CD4-positive, CD25-positive, alpha-beta regulatory T cell (primary cell): ENCODE measurements at places on chromosomes 7 and 10.

DNA sequence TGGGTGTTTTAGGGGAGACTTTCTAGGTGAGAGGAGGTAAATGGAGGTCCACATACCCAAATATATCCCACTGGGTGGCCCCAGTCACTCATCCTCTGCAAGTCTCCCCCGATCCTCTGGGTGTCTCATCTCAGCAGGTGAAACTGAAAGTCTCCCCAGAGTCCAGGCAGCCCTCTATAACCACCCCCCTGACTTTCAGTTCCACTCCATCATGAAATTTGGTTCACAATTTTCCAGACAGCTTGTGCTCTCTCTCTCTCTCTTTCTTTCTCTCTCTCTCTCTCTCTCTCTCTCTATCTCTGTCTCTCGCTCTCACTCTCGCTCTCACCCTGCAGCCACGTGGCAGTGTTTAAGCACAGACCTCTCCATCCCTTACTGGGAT is 56.7 kb upstream of the ELN start:
- no peaks in the 10 kb centered on the region for H3K27me3 ChIP-seq
- DNase-seq: no peak
- no peaks in the 10 kb centered on the region for H3K4me1 ChIP-seq
- no peak overlapping the region for H3K27ac ChIP-seq
- H3K36me3 ChIP-seq: no peaks in the 10 kb centered on the region

DNA sequence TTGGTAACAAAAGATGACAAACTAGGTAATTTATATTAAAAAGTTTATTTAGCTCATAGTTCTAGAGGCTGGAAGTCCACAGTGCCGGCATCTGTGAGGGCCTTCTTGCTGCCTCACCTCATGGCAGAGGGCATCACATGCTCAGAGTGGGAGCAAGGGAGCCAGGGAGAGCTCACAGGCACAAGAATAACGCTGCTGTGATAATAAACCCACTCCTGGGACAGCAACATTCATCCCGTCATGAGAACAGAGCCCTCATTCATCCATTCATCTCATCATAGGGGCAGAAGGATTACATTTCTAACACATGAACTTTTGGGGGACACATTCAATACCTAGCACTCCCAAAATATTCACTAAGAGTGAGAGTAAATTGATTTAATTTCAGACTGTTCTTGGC is 170.6 kb upstream of the AKR1E2 start:
- DNase-seq: no peak
- H3K4me3 ChIP-seq: no peak overlapping the region

DNA sequence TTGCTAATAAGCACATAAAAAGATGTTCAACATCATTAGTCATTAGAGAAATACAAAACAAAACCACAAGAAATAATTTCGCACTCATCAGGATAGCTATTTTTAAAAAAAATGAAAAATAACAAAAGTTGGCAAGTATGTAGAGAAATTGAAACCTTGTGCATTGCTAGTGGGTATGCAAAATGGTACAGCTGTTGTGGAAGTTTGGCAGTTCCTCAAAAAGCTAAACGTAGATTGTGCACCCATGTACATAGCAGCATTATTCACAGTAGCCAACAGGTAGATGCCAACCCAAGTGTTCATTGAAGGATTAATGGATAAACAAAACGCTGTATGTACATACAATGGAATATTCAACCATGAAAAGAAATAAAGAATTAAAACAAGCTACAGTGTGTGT is 35.3 kb upstream of the STARD3NL start:
- no peak overlapping the region for H3K4me3 ChIP-seq
- no peaks in the 10 kb centered on the region for H3K36me3 ChIP-seq
- no peaks in the 10 kb centered on the region for H3K4me1 ChIP-seq
- no peak for DNase-seq

- peak; percentile 74 for DNase-seq
- H3K4me3 ChIP-seq: peak within 1 kb of the TSS; percentile 91
- no peaks in the 10 kb centered on the region for H3K36me3 ChIP-seq
- H3K4me1 ChIP-seq: peaks cover 42% of the 10 kb centered on the region
Measured at GRCh38 chr7:26291699-26292538, at the start of gene SNX10. TSS of gene SNX10 (plus strand) at chr7:26291862. CDS start at chr7:26346443, 54,581 bp downstream.

DNA sequence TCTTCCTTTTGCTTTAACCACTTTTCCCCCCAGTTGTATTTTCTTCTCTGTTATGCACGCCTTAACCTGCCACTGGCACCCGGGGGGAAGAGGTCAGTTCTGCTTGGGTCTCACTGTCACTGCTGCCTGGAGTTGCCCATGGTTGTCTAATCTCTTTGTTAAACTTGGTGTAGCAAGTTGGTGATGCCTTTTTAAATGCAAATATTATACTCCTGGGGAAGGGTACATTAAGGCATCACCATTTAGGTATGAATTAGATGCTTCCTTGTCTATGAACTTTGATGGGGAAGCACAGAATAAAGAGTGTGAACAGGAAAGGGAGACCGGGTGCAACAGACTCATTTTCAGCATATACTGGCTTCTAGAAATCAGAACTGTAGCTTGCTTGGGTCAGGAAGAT is 9.1 kb upstream of the SORCS3 start:
- no peaks in the 10 kb centered on the region for H3K36me3 ChIP-seq
- H3K4me3 ChIP-seq: no peak overlapping the region
- H3K4me1 ChIP-seq: no peaks in the 10 kb centered on the region
- DNase-seq: no peak
- H3K27ac ChIP-seq: no peak overlapping the region
- peaks cover 10% of the 10 kb centered on the region for H3K27me3 ChIP-seq

- DNase-seq: no peak
- no peaks in the 10 kb centered on the region for H3K36me3 ChIP-seq
- H3K4me3 ChIP-seq: no peak overlapping the region
- peaks cover 9% of the 10 kb centered on the region for H3K4me1 ChIP-seq
Measured at GRCh38 chr10:128191847-128192246, 65.6 kb upstream of the MKI67 start.

DNA sequence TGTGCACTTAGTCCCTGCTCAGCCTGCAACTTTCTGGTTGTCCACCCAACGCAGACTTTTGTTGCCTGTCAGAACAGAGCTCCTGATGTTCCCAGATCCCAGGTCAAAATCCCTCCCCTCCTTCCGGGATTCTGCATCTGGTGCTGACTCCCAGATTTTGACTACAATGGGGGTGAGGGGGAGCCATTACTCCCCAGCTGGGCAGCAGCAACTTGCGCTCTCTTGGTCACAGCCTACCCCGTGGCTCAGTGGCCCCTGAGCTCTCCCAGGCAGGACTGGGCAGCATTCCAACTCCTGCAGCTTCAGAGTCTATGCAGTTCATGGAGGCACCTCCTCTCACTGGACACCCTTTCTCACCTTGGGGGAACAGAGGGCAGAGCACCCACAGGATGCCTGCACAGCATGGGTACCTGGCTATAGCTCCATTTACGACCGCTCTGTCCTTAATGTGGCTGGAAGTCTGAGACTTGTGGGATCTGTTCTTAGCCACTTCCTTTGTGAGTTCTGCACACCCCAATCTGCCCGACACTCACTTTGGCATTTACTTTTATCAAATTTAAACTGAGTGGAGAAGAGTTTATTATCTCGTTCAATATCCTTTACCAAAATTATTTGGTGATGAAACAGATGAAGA is 545.5 kb upstream of the MGMT start:
- H3K27me3 ChIP-seq: no peaks in the 10 kb centered on the region
- no peak overlapping the region for H3K27ac ChIP-seq
- no peak overlapping the region for H3K4me3 ChIP-seq
- no peaks in the 10 kb centered on the region for H3K36me3 ChIP-seq
- H3K4me1 ChIP-seq: no peaks in the 10 kb centered on the region

- no peaks in the 10 kb centered on the region for H3K27me3 ChIP-seq
- H3K36me3 ChIP-seq: no peaks in the 10 kb centered on the region
- no peak overlapping the region for H3K27ac ChIP-seq
- no peak overlapping the region for H3K4me3 ChIP-seq
- no peaks in the 10 kb centered on the region for H3K4me1 ChIP-seq
Measured at GRCh38 chr10:124069341-124070264, 23.8 kb downstream of the CHST15 start.

DNA sequence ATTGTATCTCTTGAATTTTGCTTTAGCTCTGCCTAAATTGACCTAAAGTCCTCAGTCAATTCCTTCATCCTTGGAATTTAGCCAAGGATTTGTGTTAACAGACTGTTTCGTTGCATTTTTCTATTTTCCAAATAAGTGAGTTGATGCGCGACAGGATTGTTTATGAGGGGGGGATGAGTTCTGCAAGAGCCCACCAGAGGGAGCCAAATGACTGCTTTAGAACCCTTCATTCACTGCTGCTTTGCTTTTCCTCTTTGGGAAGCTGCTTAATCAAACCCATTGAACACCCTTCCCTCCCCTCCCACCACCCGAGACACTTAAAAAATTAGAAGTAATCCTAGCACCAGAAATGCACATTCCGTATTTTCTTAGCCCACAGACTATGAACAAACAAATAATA is 33.7 kb upstream of the PTF1A start:
- H3K36me3 ChIP-seq: no peaks in the 10 kb centered on the region
- peak; percentile 31 for DNase-seq
- no peak overlapping the region for H3K4me3 ChIP-seq
- peaks cover 3% of the 10 kb centered on the region for H3K4me1 ChIP-seq

GRCh38 chr10:14800397-14800796 is 25.7 kb upstream of the FAM107B start:
- H3K36me3 ChIP-seq: no peaks in the 10 kb centered on the region
- no peak overlapping the region for H3K4me3 ChIP-seq

DNA sequence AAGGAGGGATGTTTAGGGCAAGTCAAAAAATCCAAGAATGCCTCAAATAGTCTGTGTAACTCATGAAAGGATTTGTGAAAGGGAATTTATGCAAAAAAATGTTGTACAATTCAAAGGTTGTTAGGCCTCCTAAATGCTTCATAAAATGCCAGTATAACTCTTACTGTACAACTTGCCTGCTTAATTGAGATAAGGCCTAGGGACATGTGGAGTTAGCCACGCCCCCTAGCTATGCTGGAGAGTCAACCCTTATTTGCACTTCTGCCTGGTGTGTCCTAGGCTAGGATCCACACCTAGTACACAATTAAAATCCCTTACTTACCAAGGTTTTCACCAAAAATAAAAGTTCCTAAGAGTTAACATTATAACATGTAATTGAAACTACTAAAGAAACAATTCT is 77.2 kb downstream of the ZNF680 start:
- H3K4me1 ChIP-seq: no peaks in the 10 kb centered on the region
- no peaks in the 10 kb centered on the region for H3K36me3 ChIP-seq
- no peak for DNase-seq
- H3K27ac ChIP-seq: no peak overlapping the region
- H3K27me3 ChIP-seq: no peaks in the 10 kb centered on the region

DNA sequence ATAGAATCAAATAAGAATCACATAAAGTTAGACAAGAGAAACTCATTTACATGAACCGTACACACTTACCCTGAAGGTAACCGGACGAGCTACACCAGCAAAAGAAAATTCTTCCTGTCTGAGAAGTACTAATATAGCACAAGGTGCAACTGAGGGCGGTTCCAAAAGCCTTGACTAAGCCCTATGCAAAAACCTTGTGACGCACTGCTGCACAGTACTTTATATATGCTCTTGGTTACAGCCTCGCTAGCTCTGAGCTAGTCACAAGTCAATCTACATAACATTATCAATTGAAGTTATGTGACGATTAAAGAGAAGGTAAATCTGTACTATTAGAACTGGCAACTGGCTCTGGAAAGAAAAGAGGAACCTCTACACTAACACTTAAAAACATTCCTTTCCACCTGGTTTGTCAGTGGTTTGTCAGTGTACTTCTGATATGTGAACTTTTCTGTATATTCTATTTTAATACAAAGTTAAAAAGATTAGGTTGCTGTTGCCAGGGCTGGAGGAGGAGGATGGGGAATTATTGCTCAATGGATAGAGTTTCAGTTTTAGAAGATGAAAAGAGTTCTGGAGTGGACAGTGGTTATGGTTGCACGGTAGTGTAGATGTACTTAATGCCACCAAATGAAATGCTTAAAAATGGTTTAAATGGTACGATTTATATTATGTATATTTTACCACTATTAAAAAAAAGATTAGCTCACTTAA is 21.6 kb downstream of the NT5C3A start:
- H3K27me3 ChIP-seq: no peaks in the 10 kb centered on the region
- H3K36me3 ChIP-seq: no peaks in the 10 kb centered on the region
- peak overlapping the region; percentile 94 for H3K4me3 ChIP-seq

DNA sequence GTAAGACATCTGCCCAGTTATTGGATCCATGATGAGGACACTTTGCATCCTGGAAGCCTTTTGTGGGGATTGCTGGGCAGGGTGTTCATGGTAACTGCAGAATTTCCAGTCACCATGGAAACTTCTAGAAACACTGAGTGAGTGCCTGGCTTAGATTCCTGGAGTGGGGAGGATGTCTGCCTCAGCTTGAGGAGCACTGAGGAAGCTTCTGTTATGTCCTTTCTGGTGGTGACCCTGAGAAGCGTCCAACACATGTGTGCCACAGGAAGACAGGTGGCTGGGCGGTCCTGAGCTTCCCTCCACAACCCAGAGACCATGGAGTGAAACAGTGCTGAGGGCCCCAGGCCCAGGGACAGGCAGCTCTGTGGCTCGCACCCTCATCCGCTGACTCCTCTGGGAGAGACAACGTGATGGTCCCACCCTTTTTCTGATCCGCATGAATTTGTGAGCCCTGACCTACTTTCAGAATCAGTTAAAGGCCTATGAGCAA is 191.8 kb upstream of the CXCL12 start:
- no peak for DNase-seq
- no peaks in the 10 kb centered on the region for H3K36me3 ChIP-seq
- no peaks in the 10 kb centered on the region for H3K4me1 ChIP-seq
- H3K27me3 ChIP-seq: no peaks in the 10 kb centered on the region

- H3K27me3 ChIP-seq: peaks cover 2% of the 10 kb centered on the region
- H3K27ac ChIP-seq: peak overlapping the region; percentile 71
- H3K4me1 ChIP-seq: peaks cover 14% of the 10 kb centered on the region
- peak; percentile 74 for DNase-seq
- H3K4me3 ChIP-seq: peak overlapping the region; percentile 70
Measured at GRCh38 chr7:131231381-131232220, 96.1 kb upstream of the MKLN1 start.

DNA sequence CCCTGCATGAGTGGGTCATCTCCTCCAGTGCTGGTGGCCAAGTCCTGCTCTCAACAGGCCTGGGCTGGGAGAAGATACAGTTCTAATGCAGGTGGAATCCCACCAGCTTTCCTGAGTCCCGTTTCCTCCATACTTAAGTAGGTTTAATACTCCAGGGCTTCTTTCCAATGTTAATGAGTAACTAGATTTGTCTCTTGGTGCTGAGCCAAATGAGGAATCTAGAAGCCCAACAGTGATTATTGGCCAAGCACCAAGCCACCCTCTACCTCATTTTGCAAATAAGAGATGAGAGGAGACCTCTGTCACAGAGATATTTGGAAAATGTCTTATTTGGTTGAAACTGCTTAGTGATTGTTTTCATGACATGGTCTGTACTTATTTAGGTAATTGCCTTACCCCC is 37.1 kb downstream of the STARD3NL start:
- no peaks in the 10 kb centered on the region for H3K27me3 ChIP-seq
- H3K4me3 ChIP-seq: no peak overlapping the region
- peaks cover 6% of the 10 kb centered on the region for H3K4me1 ChIP-seq
- peaks cover 22% of the 10 kb centered on the region for H3K36me3 ChIP-seq
- no peak for DNase-seq

DNA sequence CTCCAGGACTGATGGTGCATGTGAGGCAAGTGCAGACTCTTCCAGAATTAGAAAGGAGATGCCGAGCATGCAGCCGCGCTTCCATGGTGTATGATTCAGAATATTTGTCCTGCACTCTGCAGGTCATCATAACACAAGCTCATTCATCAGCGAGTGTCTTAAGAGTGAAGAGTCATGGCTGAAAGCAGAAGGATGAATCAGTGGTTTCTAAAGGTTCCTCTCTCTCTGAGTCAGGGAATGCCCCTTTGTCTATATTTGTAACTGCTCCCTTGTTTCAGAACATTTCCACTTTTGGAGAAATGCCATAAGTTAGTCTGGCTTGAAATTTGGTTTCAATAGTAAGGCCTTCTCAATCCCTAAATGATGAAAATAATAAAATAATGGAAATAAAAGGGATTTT is 52.3 kb downstream of the HECW1 start:
- peaks cover 2% of the 10 kb centered on the region for H3K27me3 ChIP-seq
- no peaks in the 10 kb centered on the region for H3K36me3 ChIP-seq
- H3K4me1 ChIP-seq: no peaks in the 10 kb centered on the region
- no peak overlapping the region for H3K4me3 ChIP-seq
- H3K27ac ChIP-seq: no peak overlapping the region
